Fibroblast of skin of left quadriceps (primary cell): ENCODE measurements at places on chromosomes 11 and 22.
A peak's percentile ranks its signal among the peaks of the same experiment; 100 is the strongest.

GRCh38 chr11:131600628-131601027 is 230.2 kb downstream of the NTM start:
- no peak for DNase-seq

DNA sequence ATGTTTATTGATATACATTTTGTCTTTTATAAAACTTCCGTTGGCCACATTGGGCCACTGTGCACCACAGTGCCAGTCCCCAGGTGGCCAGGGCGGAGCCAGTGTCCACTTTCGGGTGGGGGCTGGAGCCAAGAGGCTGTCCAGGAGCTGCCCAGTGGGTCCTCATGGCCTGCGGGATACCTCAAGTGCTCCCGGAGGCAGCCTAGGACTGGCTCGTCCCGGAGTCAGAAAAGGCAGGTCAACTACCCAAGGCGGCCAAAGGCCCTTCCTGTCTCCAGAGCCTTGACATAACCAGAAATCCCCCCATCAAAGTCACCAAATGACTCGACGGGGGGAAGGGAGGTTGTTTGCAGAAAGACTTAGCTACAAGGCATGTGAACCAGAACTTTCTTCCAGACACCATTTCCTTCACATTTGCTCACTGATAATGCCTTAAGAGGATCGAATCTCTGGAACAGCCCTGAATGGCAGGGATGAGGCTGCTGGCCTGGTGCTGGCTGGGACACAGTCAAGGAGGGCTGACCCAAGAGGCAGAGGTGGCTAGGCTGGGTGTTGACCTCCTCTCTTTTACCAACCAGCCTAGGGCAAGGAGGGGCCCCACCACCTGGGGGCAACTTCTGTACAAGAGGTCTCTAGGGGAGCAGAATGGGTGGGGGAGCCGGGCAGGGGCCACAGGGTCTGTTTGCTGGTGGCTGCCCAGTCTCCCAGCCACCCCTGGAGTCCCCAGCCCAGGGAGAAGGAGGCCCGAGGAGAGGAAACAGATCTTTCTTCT is 8.4 kb downstream of the MRGPRF start:
- no peak for DNase-seq

- DNase-seq: no peak
Observed at GRCh38 chr11:121793916-121794315, 322.1 kb downstream of the BLID start.

DNA sequence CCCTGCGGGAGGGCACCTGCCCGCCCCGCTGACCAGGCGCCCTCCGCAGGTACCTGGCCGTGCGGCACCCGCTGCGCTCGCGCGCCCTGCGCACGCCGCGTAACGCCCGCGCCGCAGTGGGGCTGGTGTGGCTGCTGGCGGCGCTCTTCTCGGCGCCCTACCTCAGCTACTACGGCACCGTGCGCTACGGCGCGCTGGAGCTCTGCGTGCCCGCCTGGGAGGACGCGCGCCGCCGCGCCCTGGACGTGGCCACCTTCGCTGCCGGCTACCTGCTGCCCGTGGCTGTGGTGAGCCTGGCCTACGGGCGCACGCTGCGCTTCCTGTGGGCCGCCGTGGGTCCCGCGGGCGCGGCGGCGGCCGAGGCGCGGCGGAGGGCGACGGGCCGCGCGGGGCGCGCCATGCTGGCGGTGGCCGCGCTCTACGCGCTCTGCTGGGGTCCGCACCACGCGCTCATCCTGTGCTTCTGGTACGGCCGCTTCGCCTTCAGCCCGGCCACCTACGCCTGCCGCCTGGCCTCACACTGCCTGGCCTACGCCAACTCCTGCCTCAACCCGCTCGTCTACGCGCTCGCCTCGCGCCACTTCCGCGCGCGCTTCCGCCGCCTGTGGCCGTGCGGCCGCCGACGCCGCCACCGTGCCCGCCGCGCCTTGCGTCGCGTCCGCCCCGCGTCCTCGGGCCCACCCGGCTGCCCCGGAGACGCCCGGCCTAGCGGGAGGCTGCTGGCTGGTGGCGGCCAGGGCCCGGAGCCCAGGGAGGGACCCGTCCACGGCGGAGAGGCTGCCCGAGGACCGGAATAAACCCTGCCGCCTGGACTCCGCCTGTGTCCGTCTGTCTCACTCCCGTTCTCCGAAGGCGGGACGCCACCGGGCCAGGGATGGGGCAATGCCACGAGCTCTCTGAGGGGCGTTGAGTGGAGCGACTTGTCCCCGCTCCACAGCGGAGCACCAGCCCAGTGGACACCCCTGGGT is 1.8 kb downstream of the GALR3 start:
- DNase-seq: no peak

DNA sequence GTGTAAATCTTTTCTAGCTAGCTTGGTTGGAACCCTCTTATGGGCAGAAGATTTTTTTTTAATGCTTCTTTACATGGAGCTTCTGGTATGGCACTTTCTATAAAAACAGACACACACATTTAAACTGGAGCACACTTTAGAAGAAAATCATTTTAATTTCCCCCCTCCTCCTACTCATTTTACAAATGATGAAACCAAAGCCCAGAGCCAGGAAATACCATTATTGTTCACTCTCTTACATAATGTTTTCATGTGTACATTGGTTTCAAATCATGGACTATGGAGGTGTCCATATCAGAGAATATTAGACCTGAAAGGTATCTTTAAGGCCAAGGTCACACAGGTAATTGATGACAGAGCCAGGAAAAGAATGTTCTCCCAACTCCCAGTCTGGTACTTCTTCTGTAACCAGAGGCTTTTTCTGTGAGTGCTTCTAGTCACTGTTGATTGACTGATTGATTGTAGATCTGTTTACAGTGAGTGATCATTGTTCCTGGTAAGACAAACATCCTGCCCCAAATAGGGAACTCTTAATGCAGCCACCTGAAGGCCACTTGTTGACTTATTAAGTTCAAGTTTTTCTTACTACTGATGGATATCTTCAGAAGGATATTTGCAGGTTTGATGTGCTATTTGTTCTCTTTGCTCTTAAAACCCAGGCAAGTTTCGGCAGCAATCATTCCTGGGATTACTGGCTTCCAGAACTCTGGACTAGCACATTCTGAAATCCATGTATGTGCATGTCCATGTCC is 26.8 kb upstream of the ME3 start:
- DNase-seq: no peak

- no peak for DNase-seq
Observed at GRCh38 chr11:17385492-17385891, 3.0 kb downstream of the KCNJ11 start.

DNA sequence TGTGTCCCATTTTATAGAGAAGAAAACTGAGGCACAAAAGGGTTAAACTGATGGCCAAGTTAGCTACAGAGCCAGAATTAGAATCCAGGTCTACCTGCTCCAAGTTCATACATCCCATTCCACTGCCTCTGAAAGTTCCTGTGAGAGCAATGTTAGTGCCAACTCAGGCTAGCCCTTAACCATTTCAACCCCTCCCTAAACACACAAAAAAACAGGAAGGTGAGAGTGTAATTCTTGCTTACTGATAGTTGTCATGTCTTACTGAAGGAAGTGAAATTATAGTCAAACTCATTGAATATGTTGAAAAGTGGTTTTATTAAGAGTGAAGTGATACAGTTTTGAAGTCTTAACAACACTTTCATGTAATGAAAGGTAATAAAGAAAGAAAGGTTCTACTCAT is 2.9 kb upstream of the E2F8 start:
- DNase-seq: no peak

- DNase-seq: no peak
Observed at GRCh38 chr11:44192017-44192385, 96.5 kb downstream of the EXT2 start.

DNA sequence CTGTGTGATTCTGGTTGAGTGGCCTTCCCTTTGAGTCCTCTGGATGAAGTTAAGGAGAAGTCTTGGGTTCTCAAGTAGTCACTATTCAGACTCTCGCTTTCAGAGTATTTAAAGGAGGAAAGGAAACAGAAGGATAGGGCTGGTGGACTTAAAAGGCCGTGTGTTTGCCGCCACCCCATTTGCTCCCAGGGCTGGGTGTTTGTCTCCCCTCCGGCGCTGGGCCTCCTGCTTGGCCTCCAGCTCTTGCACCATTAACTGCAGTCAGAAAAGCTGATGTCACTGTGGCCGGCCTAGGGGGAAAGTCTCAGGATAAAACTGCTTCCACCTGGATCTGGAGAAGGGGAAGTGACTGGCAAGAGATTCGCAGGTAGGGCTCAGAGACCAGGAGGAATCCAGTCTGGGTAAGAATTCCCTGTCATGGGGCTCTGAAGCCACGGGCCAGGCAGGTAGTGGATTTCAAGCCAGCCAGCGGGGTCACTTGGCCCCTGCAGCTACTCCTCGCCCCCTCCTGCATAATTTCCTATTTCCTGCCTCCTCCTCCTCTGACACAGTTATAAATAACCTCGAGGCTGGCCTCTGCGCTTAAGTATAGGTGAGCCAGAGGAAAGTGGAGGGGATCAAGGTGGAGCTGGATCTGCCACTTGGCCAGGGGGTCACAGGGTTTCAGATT is 17.1 kb downstream of the TIMP3 start:
- DNase-seq: no peak

GRCh38 chr22:39135092-39135896 is 17.2 kb downstream of the CBX7 start:
- no peak for DNase-seq

DNA sequence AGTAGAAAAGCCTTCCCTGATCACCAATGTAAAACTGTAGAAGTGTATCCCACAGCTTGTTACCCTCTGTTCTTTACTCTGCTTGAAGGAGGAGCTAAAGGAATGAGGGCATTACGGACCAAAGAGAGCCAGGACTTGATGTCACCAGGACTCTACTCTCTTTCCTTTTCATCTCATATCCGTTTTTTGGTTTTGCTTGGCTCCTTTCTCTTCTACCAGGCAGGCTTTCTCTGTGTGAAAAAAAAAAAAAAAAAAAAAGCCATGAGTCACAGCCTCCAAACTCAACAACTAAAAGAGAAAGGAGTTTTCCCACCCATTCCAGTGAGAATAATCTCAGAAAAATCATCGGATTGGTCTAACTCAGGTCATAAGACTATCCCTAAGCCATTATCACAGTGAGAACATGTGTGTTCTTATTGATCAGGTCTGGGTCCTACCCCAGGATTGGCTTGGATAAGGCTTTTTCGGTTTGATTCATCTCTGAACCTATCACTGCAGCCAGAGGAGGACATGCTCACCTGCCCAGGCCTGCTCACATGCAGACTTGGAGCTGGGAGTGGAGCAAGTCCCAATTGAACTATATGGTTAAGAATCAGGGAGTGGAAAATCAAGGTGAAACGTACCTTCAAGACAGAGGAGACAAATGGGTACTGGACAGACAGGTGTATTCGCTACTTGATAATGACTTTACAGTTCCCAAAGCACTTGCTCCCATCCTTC is 19.4 kb upstream of the LRRC55 start:
- DNase-seq: no peak

- no peak for DNase-seq
Observed at GRCh38 chr22:45743687-45744086, 72.1 kb downstream of the ATXN10 start.

- no peak for DNase-seq
Observed at GRCh38 chr11:7021318-7021717, 1.0 kb downstream of the NLRP14 start.

DNA sequence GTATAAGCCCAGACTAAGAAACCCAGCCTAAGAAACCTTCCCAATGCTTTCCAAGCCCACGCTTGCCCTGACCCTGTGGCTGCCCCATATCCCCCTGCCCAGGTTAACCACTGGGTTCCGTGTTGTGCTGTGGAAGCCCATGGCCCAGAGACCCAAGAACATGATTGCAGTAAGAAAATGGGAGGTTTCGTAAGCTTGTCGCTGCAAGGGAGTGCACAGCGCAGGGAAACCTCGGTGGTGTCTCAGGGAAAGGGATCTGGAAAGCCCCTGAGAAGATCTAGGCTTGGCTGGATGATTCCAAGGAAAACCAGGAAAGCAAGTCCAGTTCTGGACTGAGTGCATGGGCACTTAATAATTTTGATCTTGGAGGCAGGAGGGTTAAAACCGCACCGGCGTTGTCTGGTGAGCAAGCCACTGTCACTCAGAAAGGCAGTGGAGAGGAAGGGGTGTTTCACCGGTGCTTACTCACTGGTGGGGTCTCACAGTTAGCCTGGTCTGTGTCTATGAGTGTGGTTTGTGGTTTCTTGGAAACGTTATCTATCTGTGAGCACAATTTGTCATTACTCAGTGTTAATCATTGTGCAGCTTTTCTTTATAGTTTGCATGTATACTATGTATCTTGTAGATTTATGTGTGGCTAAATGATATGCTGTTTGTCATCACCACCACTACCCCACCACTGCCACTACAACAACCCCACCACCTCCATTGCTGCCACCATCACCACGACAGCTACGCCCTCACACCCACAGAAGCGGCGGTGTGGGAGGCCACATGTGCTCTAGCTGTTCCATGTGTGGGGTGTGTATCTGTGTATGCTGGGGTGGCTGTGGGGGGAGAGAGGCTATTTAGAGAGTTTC is 53.3 kb upstream of the PRDM11 start:
- DNase-seq: peak; percentile 21

DNA sequence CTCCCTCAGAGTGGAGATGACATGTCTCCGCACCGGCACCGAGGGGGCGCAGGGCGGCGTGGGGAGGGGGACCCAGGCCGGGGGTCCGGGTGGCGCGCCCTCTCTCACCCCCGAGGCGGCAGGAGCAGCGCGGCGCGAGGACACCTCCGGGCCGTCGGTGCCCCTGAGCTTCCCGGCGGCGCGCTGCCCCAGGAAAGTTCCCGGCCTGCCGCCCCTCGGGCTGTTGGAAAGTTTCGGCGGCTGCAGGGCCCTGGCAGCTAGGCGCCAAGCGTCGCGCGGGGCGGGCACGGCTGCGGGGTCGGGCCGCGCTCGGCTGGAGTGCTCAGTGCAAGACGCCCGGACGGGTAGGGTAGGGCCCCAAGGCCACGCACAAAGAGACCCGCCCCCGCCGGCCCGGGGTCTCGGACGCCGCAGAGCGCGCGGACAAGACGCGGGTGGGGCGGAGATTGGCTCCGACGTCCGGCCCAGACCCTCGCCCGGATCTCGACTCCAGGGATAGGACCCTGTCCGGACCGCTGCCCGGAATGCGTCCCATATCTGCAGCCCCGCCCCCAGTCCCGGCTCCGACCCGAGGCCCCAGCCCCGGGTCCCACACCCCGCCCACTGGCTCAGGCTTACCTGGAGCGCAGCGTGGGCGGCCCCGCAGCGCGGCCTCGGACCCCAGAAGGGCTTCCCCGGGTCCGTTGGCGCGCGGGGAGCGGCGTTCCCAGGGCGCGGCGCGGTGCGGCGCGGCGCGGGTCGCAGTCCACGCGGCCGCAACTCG is 471 bp downstream of the ARVCF start:
- DNase-seq: no peak

GRCh38 chr11:103453126-103453525 is 343.9 kb downstream of the DYNC2H1 start:
- DNase-seq: no peak

- no peak for DNase-seq
Observed at GRCh38 chr11:91641153-91641552, 583.5 kb upstream of the FAT3 start.
